Stimulated activated CD4-positive, alpha-beta T cell treated with anti-CD3 and anti-CD28 coated beads, Interleukin-1b, Interleukin-23, amount 100 ng/mL, for 48 hours (primary cell): ENCODE measurements at places on chromosomes 7 and 10.
A peak's percentile ranks its signal among the peaks of the same experiment; 100 is the strongest.

DNA sequence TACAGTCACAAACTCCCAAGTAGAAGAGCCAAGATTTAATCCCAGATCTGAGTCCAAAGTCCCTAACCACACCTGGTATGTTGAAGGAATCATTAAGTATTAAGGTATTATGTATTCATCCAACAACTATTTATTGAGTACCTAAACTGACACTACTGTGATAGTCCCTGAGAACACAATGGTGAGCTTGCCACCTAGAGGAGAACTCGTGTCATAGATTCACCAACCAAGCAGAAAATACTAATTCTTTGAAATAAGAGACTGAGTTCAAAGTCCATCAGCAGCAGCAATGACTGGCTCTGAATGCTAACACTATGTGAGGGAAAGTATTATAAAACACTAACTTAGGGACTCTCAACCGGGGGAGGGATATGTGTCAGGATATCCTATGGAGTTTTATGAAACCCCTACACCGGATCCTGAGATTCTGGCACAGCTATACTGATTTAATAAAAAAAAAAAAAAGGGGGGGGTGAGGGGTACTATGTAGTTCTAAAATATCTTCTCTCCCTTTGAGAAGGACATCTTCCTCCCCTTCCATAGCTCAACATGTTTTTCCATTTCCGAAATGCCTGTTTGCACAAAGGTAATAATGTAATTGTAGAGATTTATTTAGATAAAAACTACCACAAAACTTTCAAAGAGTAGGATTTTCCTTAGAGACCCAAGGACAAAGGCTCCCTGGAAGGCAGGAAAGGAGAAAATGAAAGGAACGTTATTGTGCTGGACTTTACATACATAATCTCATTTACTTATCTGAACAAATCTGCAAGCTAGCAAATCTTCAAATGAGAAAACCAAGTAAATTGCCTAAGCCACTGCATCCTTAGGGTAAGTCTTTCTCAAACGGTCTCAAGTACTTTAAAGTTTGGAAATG, 1.6 kb downstream of the NCOA4 start:
- DNase-seq, result peak; percentile 12

DNA sequence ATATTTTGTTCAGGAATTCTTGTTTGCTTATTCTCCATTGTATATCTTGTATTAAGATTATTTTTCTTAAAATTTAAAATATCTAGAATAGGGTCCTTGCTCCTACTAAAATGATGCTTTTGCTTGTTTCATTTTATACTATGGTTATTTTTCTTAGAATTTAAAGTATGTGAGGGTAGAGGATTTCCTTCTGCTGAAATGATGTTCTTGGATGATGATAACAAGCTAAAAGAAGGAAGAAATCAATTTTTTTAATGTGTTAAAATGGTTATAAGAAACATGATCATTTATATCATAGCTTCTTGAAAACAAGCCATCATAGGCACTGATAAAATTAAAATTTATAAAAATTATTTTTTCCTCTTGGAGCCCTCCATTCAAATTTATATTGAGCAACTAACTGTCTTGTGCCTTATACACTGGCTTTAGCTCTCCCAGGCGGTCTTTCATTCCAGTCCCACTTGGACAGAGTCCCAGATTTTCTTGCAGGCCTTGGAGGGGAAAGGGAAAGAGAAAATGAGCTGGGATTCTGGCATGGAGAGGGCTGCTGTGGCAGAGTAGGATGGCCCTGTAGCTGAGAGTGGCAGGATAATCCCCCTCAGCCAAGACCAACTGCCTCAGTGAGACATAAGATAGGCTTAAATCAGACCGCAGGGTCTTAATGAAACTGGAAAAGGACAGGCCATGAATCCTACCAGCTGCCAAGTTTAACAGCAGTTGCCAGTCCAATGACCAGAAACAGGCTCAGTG, 60.2 kb downstream of the DNAJB9 start:
- no peak for DNase-seq

DNA sequence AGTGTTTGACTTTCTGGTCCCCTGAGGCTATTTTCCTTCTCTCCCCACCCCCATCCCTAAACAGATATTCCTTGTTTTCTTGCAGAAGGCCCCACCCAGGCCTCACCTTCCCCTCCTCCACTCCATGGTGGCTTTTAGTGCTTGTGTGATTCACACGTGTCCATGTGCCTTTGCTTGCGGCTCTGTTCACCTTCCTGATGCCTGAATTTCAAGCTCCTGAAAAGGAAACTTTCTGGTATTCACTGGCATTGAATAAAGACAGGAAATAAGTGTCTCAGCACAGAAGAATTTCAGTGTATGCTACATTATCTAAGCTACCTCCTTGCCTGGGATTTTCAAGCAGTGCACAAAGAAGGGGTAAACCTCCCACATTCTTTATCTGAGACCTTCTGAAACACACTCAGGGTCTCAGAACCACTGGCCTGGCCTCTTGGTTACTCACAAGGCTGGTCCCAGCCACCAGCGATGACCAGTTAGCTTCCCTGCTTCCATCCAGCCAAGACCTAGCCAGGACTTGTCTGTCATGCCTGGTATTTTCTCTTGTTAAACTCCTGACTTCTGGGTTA, 17.2 kb upstream of the UBE2H start:
- DNase-seq, result no peak

DNA sequence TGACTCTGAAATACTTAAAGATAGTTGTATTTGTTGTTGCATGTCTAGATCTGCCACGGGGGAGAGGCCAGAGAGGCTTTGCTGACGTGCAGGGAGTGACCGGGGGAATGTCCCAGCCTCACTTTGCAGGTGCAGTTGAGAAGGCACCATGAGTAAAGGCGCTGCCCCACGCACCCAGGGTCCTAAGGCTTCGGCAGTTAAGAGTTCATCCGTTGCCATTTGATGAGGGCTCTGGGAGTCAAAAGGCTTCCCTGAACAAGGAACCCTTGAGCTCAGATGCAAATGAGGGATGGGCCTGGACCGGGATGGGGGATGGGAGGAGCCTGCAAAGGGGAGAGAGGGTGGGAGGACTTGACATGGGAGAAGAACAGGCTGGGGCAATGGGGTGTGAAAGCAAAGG, 20.4 kb downstream of the PPP2R2D start:
- DNase-seq, result no peak

DNA sequence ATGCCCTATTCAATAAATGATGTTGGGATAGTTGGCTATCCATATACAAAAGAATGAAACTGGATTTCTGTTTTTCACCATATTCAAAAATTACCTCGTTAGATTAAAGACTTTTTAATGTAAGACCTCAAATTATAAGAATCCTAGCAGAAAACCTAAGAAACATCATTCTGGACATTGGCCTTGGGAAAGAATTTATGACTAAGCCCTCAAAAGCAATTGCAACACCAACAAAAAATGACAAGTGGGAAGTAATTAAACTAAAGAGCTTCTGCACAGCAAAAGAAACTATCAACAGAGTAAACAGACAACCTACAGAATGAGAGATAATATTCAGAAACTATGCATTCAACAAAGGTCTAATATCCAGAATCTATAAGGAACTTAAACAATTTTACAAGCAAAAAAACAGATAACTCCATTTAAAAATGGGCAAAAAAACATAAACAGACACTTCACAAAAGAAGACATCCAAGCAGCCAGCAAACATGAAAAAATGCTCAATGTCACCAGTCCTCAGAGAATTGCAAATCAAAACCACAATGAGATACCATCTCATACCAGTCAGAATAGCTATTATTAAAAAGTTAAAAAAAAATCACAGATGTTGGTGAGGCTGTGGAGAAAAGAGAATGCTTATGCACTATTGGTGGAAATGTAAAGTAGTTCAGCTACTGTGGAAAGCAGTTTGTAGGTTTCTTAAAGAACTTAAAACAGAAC, 309.8 kb downstream of the AHR start:
- no peak for DNase-seq

- DNase-seq, result no peak
Observed at GRCh38 chr10:132708441-132708840, 77.5 kb downstream of the NKX6-2 start.

DNA sequence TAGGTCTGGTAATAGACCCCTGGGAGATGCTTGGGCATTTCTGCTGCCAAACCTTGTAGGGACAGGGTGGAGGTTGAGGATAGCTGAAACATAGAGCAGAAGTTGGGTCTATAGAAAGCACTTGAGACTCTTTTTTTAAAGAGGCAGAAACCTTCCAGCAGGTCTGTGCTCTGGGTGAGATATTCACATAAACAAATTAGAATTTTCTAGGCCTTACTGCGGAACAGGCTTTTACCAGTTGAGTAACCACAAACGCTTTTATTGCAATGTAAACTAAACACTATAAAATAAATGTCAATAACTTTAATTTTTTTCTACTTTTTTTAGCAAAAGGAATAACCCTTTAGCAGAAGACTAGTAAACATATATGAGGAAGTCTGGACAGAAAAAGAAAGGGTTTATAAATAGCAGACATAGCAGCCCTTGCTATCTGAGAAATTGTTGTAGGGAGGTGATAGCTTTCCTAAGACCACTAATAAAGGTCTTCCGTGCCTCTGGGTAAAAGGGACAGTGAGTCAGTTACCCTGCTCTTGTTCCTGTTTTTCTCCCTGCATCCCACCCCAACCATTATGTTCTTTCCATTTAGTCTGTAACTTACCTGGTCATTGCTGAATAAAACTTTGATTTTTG, 38.7 kb downstream of the CACNB2 start:
- DNase-seq, result no peak

- no peak for DNase-seq
Observed at GRCh38 chr7:24199978-24200377, 84.0 kb upstream of the NPY start.

- DNase-seq, result no peak
Observed at GRCh38 chr10:116809483-116810119, 39.7 kb upstream of the ENO4 start.

DNA sequence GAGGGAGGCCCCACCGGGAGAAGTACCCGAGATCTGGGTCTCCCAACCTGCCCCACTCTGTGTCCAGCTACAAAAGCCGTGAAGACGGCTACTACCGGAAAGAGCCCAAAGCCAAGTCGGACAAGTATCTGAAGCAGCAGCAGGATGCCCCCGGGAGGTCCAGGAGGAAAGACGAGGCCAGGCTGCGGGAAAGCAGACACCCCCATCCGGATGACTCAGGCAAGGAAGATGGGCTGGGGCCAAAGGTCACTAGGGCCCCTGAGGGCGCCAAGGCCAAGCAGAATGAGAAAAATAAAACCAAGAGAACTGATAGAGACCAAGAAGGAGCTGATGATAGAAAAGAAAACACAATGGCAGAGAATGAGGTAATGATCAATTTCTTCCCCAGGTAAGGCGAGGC, 59.1 kb upstream of the PDCD4 start:
- no peak for DNase-seq

- DNase-seq, result no peak
Observed at GRCh38 chr10:86708068-86708782, 39.9 kb downstream of the LDB3 start.

GRCh38 chr10:71736570-71736952, 17.0 kb upstream of the C10orf105 start:
- DNase-seq, result no peak

DNA sequence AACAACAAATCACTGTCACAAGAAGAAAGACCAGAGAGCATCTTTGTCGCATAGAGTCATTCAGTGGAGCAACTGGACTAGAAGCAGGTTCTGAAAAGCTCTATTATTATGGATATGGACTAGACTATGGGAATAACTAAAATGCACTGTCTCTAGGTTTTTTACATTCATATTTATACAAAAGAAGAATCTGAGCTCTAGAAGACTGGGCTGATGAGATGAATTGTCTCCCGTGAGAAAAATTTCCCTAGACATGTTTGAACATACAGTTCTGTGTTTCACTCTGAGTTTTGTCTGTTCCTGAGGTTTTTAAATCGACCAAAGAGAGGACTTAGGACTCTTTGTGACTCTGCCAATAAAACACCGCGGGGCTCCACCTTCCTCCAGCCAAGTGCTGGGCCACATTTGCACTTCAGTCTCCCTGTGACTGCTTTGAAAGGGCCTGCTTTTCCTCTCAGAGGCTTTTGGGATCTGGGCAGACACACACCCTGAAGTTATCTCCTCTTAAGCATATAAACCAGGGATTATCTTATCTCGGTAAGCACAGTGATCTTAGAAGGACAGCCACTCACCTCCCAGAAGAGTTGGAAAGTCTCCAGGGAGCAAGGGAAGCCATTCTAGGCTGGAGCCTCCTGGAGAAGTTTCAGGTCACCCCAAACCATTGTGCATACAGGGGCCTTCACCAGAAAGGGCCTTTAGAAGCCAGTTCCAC, 101.0 kb upstream of the JCAD start:
- no peak for DNase-seq

- DNase-seq, result no peak
Observed at GRCh38 chr7:18508443-18509427, 13.2 kb downstream of the HDAC9 start.

DNA sequence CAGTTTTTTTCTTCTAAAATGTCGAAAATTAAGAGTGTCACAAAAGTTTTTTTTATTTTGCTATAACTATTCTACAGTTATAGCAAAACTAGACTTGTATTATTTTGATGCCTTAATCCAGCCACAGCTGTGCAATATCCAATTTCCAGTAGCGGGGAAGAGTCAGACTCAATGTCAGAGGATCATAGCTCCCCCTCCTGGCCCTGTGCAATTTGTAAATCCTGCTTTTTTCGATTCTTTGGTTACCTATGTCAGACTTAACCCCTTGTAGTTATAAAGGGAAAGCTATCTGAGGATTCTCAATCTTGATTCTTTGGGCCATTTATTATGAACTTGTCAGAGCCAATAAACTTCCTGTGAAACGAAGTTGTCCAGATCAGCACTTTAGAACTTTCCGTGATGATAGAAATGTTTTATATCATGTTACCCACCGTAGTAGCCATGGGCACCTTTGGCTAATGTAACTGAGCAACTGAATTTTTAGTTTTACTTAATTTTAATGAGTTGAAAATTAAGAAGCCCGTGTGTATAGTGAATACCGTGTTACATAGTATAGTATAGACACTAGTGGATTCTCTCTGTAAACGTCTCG, 87.7 kb upstream of the PRKCQ start:
- DNase-seq, result peak; percentile 28

- no peak for DNase-seq
Observed at GRCh38 chr7:407721-408539, 111.7 kb downstream of the PDGFA start.

- no peak for DNase-seq
Observed at GRCh38 chr10:106577266-106577665, 587.2 kb downstream of the SORCS1 start.

GRCh38 chr10:132001238-132001972, 19.7 kb upstream of the BNIP3 start:
- no peak for DNase-seq

DNA sequence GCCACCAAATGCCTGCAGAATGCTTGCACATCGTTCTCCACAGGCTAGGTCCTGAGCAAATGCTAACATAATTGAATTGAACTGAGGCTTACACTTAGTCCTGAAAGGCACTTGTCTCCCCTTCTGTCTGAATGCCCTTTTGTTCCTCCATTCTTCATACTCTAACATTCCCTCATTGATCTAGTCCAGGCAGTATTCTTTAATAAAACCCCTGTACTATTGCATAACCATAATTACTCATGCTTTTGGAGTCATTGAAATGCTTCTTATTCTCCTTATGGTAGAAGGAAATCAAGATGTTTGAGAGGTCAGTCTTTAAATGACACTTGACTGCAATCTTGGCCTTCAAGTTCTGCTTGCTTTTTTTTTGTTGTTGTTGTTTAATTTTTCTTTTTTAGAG, 7.1 kb downstream of the PI4K2A start:
- no peak for DNase-seq
